ENCODE measurements at places on chromosomes 1 and 21. TPM values are rescaled to one million over a fixed set of nuclear protein-coding genes. Genes with fewer than 3 reads are reported as not detected.

DNA sequence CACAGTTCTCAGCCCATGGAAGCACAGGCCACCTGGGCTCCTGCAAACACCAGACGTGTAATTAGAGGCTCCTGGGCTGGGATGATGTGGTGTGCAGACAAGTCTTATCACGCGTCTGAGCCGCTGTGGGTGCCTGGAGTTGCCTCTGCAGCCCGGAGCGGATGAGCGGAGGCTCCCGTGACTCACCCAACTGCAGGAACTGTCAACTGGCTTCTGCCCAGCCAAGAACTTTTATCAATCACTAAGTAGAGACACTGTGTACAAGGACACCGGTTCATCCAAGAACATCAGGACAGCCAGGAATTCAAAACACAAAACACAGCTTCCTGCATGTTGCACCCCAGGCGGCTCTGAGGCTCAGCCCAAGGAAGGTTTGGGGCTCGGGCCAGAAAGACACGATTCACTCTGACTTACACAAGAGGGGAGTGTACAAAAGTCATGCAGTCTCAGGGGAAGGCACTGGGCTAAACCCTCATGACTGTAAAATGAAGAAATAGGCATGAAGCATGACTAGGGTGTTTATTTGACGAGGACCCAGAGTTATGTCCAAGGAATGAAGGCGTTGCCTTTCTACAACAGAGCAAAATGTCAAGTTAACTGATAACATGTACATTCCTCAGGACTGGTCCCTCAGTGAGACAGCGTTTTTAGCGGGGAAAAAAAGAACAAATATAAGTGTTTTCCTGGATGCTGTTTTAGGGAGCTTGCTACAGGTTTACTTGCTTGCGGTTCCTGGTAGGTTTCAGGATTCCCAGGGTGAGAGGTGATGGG is 21.1 kb downstream of the ERRFI1 start:
- DNase-seq, result no peak

DNA sequence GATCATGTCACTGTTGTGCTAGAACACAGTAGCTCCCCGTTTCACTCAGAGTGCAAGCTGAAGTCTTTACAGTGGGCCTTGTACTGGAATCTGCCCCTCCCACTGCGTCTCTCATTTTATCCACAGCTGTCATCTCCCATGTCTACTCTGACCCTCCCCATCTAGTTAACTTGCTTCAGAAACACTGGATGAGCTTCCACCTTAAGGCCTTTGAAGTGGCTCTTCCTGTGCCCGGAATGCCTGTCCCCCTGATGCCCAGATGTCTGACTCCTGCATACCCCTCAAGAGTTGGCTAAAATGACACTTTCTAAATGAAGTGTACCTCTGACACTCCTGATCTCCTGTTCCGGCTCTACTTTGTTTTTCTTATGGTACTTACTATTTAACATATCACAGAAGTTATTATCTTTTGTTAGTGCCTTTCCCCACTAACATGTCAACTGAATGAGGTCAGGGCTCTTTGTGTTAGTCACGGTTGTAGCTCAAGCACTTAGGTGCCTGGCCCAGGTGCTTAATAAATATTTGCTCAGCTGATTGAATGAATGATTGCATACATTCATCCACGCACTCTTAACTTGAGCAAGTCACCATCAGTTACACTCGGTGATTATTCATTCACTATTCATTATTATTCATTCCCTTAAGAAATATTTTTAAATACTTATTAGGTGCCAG is 13.3 kb downstream of the ARV1 start:
- DNase-seq, result no peak

DNA sequence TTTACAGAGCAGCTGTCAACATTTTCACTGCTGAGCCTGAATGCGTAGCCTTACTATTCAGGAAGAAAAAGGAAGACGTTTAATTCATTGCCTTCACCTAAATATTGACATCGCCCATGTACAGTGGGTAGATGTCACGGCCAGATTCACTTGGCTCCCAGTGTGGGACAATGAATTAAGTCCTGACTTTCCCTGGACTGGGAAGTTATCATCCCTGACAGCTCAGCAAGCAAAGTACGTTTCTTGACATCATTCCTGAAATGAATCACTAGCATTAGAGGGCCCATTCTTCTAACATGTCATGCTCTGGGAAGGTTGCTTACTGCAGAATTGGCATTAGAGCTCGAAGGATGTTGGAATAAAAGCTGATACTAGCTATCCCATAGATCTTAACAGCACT is 37.8 kb downstream of the LRRC53 start:
- no peak for DNase-seq

- DNase-seq, result no peak
Observed at GRCh38 chr1:39395357-39395831, 96.0 kb upstream of the BMP8A start.

Gene PBX1
- 0.51 TPM for total RNA-seq

Gene SEMA4A
- 10.2 TPM for total RNA-seq

Gene OR2L8
- not detected for total RNA-seq

Gene ADGRB2
- total RNA-seq, result 0.74 TPM

DNA sequence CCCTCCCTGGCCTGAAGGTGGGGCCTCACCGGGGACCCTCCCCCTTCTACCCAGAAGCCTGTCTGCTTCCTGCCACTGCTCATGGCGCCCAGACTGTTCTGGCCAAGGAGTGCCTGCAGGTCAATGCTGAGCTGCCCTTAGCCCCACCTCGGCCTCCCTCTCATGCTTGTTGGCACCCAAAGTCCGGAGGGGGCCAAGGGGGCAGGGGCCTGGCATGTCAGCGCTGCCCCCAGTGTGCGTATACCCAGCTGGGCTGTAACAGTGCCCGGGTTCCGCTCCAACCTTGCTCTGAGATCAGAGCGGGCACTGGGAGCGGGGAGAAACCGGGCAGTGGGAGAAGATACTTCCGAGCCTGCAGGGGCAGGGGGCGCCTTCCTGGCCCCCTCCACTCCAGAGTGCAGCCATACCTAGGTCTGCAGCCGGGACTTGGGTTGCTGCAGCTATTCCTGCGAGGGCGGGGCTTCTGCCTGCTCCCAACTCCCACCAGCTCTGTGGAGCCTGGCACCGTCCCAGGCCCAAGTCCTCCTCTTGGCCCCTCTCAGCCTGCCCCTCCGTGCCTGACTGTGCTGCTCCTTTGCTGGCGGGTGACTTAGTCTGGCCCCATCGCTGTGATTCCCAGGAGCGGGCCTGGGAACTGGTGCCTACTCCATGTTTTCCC is 21.4 kb upstream of the TGFB2 start:
- no peak for DNase-seq

Gene SPOCD1
- total RNA-seq, result 0.34 TPM

Gene AJAP1
- not detected for total RNA-seq

Gene PRSS38
- total RNA-seq, result not detected

DNA sequence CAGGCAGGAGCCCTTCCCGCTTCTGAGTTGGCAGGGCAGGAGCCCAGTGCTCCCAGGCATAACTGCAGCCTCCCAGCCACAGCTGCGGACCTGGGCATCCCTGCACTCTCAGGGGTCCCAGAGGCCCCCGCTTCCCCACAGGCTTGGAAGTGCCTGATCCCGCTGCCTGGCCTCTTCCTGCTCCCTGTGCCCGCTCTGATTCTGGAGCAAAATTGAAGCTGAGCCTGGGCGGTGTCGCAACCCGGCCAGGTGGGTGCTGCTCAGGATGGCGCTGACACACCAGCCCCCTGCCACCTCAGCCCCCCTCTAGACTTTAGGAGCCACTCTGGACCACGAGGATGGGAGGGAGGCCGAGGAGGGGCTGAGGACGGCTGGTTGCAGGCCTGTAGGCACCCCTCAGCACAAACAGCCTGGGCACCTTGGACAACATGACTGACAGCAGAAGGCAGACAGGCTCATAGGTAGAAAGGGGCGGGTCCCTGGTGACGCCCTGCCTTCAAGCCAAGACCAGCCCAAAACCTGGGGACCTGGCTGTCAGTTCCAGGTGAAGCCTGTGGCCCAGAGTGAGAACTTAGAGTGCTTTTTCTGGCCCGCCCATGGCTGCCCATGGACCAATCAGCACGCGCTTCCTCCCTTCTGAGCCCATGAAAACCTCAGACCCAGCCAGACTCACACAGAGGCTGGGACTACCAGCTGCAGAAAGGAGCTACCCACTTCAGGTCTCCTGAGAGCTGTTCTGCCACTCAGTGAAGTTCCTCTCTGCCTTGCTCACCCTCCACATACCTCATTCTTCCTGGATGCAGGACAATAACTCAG is 7.2 kb downstream of the HLCS start:
- no peak for DNase-seq

- DNase-seq, result no peak
Observed at GRCh38 chr1:17955302-17956285, 152.0 kb upstream of the IGSF21 start.

DNA sequence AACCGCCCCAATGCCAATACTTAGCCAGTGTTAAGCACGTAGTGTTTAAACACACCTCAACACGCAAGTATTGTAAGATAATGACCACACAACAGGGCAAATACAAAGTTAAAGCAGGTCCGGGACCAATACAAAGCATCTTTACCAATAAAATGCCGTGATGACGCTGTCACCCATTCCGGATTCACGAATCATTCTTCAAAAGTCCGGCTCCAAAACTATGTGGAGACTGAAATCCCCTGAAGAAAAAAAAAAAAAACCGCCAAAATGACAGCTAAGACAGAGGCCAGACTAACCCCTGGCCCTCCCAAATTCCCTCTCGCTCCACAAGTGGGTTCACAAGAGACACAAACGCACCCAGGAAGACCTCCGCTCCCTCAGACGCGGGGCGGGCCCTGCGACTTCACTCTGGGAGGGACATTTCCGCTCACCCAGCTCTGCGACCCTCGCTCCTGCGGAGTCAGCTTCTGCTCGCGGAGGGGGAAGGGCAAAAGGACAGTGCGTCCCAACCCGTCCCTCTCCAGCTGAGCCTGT is 625 bp upstream of the DARS2 start:
- DNase-seq, result no peak

Gene KCNN3
- total RNA-seq, result 0.06 TPM

Gene OR6N2
- total RNA-seq, result not detected

DNA sequence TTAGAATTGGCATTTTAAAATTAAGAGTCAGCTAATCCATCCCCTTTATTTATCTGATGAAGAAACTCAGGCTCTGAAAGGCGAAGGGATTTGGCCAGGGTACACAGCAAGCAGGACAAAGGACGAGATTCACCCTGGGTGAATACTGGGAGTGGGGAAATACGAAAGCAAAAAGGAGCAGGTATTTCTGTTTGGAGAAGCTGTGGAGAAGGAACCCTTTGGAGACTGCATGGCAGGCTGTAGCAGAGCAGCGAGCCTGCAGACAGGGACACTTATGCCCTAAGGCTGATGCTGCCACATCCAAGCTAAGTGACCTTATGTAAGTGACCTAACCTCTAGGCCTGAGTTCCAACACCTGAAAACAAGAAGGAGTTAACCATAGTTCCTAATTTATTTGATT is 207.2 kb upstream of the C1orf87 start:
- DNase-seq, result no peak

DNA sequence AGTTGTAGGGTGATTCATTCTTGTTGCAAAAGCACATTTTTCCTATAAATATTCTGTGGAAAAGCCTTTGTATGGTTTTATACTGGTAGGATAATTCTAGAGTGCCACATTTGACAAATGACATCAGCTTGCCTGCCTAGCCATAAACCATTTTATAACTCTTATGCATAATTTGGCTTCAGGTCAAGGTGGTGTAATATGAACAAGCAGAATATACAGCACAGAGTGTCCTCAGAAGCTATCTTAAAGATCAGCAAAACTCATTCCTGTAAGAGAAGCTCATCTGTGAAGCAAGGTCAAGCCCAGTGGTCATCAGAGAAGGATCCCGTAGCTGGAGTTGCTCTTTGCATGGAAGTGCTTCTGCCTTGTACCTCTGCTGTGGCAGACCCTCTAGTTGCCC is 24.0 kb upstream of the C1orf21 start:
- no peak for DNase-seq

Gene TEX38
- not detected for total RNA-seq

DNA sequence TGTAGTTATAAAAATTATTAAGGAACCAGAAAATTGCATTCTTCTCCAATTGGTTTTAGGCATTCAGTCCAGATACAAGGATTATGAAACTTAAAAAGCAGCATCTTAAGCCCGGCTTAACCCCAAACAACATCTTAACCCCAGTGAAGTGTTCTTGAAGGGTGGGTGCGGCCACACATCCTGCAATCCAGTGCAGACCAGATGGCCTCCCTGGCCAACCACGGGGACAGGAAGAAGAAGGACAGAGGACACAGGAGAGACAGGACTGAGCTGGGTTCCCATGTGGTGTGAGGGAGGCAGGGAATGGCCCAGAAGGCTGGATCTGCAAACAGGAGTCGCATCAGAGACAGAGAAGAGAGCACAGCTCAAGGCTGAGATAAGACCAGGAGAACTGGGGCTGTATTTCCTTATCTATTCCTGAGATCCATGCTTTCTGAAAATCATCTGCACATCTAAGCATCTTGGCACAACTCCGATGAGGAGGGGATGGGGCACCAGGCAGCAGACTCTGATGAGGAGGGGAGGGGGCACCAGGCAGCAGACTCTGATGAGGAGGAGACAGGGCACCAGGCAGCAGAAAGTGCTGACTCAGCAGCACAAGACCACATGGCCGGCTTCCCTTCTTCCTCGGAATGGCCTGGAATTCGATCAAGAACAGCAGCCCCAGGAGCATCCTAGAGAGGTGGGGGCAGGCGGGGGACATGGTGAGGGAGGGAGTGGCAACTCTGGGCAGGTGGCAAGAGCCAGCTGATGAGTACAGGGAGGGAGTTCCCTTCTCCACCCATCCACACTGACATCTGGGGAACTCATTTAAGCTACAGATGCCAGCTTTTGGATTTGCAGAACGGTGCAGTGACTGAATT is 26.6 kb downstream of the ABCG1 start:
- no peak for DNase-seq

Gene NT5C1A
- total RNA-seq, result not detected

Gene PEAR1
- total RNA-seq, result 0.28 TPM

- DNase-seq, result no peak
Observed at GRCh38 chr1:107683683-107684082, 281.3 kb downstream of the VAV3 start.

GRCh38 chr1:162210196-162210595 is 140.7 kb downstream of the NOS1AP start:
- no peak for DNase-seq

Gene TFF1
- not detected for total RNA-seq

GRCh38 chr1:17563494-17564281 is 24.2 kb downstream of the ARHGEF10L start:
- no peak for DNase-seq

Gene FAM151A
- total RNA-seq, result not detected

Gene FAM163A
- not detected for total RNA-seq

DNA sequence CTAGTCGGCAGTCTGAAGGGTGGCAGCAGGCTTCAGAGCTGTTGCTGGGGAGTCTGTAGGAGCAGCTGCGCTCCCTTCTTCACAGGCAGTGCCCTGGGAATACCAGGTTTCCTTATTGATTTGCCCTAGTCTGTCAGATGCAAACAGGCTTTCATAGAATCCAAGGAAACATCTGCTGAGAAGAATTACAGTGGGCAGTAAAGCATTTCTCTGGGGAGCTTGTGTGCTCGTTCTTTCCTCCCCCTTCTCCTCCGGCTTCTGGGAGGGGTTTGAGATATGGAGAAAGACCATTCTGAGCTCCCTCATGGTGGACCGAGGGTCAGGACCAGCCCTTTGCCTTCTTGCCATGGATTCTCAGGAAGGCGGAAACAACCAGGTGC is 25.4 kb upstream of the PARP1 start:
- DNase-seq, result no peak

Gene RALGPS2
- total RNA-seq, result 8.2 TPM

GRCh38 chr1:52727114-52727586 is 897 bp downstream of the ZYG11B start:
- DNase-seq, result no peak

GRCh38 chr1:49060766-49061165 is 284.1 kb upstream of the BEND5 start:
- no peak for DNase-seq

Gene TSSK3
- 0.51 TPM for total RNA-seq

Gene LDLRAD1
- total RNA-seq, result not detected

Measured in activated naive CD8-positive, alpha-beta T cell treated with anti-CD3 and anti-CD28 coated beads, Interleukin-2, amount 10 ng/mL, durations not matched to agents 7 days and 5 days (primary cell).